Prostate gland (tissue), 2 donors: ENCODE measurements at places on chromosomes 7 and 10. TPM values are rescaled to one million over a fixed set of nuclear protein-coding genes. Genes with fewer than 3 reads are reported as not detected.

- H3K27me3 ChIP-seq, result no peaks in the 10 kb centered on the region
- H3K4me1 ChIP-seq, result no peaks in the 10 kb centered on the region
- H3K36me3 ChIP-seq, result no peaks in the 10 kb centered on the region
Measured at GRCh38 chr10:34687434-34688210, 127.5 kb downstream of the PARD3 start.

DNA sequence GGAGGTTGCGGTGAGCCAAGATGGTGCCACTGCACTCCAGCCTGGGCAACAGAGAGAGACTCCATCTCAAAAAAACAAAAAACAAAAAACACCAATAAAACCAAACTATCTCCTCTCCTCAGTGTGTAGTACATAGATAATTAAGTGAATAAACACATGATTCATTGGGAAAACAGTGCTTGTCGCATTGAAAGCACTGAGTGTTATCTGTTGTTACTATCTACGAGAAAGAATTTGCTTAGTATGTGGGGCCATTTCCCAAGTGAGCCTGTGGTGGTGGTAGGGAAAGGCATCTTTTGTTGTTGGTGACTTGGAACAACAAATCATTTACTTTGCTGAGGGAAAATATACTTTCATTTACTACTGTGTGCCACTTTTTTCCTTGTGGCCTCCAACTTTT is 42.6 kb downstream of the RSBN1L start:
- H3K27ac ChIP-seq, result no peak overlapping the region
- H3K4me3 ChIP-seq, result no peak overlapping the region
- no peaks in the 10 kb centered on the region for H3K27me3 ChIP-seq
- H3K36me3 ChIP-seq, result no peaks in the 10 kb centered on the region

HPSE2 gene
- 4.7 TPM for total RNA-seq

SGCE gene
- 34.9 TPM for total RNA-seq

DNA sequence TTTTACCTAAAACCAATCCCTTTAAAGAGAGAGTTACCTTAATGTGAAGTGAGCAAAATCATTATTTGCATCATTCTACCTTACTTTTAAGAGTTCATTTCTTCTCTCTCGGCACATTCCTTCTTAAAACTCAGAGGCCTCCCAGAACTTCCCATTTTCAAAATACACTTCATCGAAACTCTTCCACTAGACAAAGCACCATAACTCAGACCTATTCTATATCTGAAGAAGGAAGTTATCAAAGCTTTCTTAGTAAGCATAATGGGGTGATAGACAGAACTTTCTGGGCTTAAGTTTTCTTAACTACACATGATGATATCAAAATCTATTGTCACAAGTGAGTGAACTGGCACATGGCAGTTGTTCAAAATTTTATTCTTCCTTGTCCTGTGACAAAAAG is 24.6 kb upstream of the GNAT3 start:
- no peak overlapping the region for H3K4me3 ChIP-seq
- no peaks in the 10 kb centered on the region for H3K36me3 ChIP-seq
- no peaks in the 10 kb centered on the region for H3K4me1 ChIP-seq
- DNase-seq, result no peak

DNA sequence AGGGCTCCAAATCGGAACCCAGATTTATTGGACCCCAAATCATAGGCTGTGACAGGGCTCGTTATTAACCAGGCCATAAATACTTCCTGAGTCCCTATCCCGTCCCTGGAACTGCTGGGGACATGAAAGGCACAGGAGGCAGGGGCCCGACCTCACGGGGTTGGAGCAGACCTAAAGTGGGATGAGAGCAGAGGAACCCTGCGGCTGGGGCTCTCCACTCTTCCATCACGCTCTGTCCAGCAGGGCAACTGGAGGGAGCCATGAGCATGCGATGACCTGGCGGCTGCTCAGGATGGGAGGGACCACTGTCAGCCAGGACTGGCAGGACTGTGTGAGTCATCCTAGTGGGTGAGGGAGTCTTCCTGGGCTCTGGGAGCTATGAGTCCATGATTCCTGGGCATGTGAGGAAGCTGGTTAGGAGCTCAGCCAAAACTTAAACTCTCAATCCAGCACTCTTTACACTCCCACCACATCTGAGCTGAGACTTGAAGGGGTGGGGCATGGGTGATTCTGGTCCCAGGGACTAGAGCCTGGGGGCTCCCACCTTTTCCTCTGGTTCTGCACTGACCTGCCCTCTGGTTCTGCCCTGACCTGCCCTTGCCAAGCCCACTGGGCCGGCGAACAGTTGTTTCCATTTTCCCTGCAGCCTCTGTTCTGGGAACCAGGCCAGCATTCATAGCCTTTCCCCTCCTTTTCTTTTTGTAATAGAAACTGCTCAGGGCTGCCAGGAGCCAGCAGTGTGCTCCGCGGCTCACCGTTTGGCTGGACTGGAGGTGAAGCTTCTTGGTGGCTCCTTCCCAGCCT is 47.1 kb downstream of the SYPL1 start:
- H3K36me3 ChIP-seq, result no peaks in the 10 kb centered on the region
- peak overlapping the region; percentile 53 for H3K27ac ChIP-seq

DNA sequence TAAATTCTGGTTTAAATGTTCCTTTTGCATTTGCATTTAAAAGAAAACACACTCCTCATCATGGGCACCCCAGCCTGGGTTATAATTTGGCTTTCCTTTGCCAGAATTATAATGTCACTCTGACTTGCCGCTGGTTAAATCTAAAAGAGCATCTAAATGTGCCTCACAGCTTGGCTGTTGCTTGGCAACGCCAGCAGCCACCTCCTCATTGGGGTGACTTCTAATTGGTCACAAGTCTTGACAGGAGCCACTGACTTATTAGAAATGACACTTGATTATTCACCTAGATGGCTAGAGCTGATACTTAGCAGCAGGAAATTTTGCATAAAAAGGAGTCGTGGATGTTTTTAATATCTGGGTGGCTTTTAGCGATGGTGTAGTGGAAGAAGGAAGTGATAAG is 114.3 kb downstream of the TBXAS1 start:
- H3K36me3 ChIP-seq, result no peaks in the 10 kb centered on the region
- H3K4me1 ChIP-seq, result no peaks in the 10 kb centered on the region
- H3K27ac ChIP-seq, result no peak overlapping the region
- H3K4me3 ChIP-seq, result no peak overlapping the region

- H3K27me3 ChIP-seq, result no peaks in the 10 kb centered on the region
- no peak overlapping the region for H3K27ac ChIP-seq
- no peak for DNase-seq
- no peak overlapping the region for H3K4me3 ChIP-seq
Measured at GRCh38 chr7:124796771-124797170, 31.2 kb upstream of the GPR37 start.

TACC2 gene
- total RNA-seq, result 140 TPM

SPDYE2B gene
- total RNA-seq, result not detected

- H3K36me3 ChIP-seq, result no peaks in the 10 kb centered on the region
- no peaks in the 10 kb centered on the region for H3K4me1 ChIP-seq
- H3K4me3 ChIP-seq, result no peak overlapping the region
- DNase-seq, result no peak
Measured at GRCh38 chr7:105187302-105188169, 173.5 kb downstream of the KMT2E start.

INSYN2A gene
- 0.14 TPM for total RNA-seq

- peaks cover 10% of the 10 kb centered on the region for H3K4me1 ChIP-seq
- H3K27me3 ChIP-seq, result no peaks in the 10 kb centered on the region
- no peak for DNase-seq
- H3K27ac ChIP-seq, result no peak overlapping the region
- H3K4me3 ChIP-seq, result no peak overlapping the region
- no peaks in the 10 kb centered on the region for H3K36me3 ChIP-seq
Measured at GRCh38 chr10:80146918-80147317, 14.4 kb downstream of the PLAC9 start.

SLC26A3 gene
- 0.91 TPM for total RNA-seq

GJD4 gene
- not detected for total RNA-seq

DNA sequence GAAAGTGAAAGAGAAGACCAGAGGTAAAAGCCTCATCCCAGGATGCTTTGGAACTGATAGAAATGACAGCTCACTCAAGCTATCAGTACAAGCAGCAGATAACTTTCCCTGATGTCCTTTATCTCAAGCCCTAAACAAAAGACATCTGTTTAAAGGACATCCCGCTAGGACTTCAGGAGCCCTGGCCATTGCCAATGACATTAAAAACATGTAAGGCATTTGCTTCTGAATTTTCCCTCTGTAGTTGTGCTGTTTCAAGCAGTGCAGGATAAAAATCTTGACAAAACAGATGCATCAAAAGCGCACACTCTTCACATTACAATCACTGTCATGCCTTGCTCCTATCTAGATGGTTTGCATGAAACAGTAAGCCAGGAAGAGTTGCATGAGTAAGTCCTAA is 159.8 kb downstream of the AOAH start:
- H3K36me3 ChIP-seq, result no peaks in the 10 kb centered on the region
- H3K27me3 ChIP-seq, result no peaks in the 10 kb centered on the region
- no peak for DNase-seq

- H3K4me1 ChIP-seq, result no peaks in the 10 kb centered on the region
- H3K36me3 ChIP-seq, result no peaks in the 10 kb centered on the region
- H3K27me3 ChIP-seq, result no peaks in the 10 kb centered on the region
- peak; percentile 60 for DNase-seq
Measured at GRCh38 chr10:110226926-110227641, 19.7 kb downstream of the MXI1 start.

- DNase-seq, result no peak
- no peak overlapping the region for H3K27ac ChIP-seq
- no peaks in the 10 kb centered on the region for H3K27me3 ChIP-seq
- H3K4me1 ChIP-seq, result peaks cover 6% of the 10 kb centered on the region
Measured at GRCh38 chr7:55962014-55962413, 2.4 kb upstream of the NIPSNAP2 start.

BAMBI gene
- 3.1 TPM for total RNA-seq

- H3K27ac ChIP-seq, result no peak overlapping the region
- no peak overlapping the region for H3K4me3 ChIP-seq
- no peaks in the 10 kb centered on the region for H3K4me1 ChIP-seq
- no peaks in the 10 kb centered on the region for H3K27me3 ChIP-seq
Measured at GRCh38 chr7:27104341-27105058, 2.0 kb upstream of the HOXA2 start.
